ENCODE measurements at places on chromosomes 4 and X.

GRCh38 chr4:26081795-26082498 is 167.9 kb downstream of the SMIM20 start:
- no peak for DNase-seq

- no peak for DNase-seq
Observed at GRCh38 chr4:77734928-77735327, 84.2 kb downstream of the CNOT6L start.

DNA sequence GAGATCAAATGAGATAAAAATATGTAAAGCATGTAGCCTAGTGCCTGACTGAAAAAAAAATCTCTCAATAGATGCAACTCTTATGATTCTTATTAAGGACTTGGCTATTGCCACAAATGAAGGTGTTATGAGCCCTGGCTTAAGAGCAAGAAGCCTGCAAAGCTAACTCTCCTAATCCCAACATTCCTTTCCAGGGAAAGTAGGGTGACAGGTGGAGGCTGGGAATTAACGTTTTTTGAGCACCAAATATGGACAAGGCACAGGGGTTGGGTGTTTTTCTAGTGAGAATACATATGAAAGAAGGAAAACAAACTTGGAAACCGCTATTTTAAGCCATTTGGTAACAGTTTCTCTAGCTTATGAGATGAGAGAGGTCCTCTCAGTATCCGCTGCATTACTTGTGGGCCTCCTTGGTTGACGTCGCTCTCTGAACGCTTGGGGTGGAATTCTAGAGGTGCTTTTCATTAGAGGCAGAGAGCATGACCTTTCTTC is 2.4 kb downstream of the RHOH start:
- DNase-seq, result no peak

- no peak for DNase-seq
Observed at GRCh38 chr4:176539785-176540175, 220.0 kb downstream of the SPCS3 start.

- no peak for DNase-seq
Observed at GRCh38 chr4:67054896-67055295, 490.4 kb downstream of the CENPC start.

All from stimulated activated CD4-positive, alpha-beta T cell treated with anti-CD3 and anti-CD28 coated beads, Interleukin-15, amount 100 ng/mL, for 1 hour (primary cell).